ENCODE measurements at places on chromosomes 2 and 18.
A peak's percentile ranks its signal among the peaks of the same experiment; 100 is the strongest.

GRCh38 chr2:239772721-239773120, 252.4 kb downstream of the NDUFA10 start:
- DNase-seq, result no peak

- DNase-seq, result no peak
Measured at GRCh38 chr2:219483451-219484342, 15.0 kb upstream of the GMPPA start.

- no peak for DNase-seq
Measured at GRCh38 chr2:60555066-60555782, 1.8 kb upstream of the BCL11A start.

- no peak for DNase-seq
Measured at GRCh38 chr2:113698892-113699447, 57.5 kb downstream of the SLC35F5 start.

- no peak for DNase-seq
Measured at GRCh38 chr2:157349949-157350515, 24.4 kb upstream of the ERMN start.

GRCh38 chr18:39296293-39296888, 1730.8 kb upstream of the CELF4 start:
- no peak for DNase-seq

GRCh38 chr2:8132879-8133278, 549.0 kb upstream of the ID2 start:
- no peak for DNase-seq

DNA sequence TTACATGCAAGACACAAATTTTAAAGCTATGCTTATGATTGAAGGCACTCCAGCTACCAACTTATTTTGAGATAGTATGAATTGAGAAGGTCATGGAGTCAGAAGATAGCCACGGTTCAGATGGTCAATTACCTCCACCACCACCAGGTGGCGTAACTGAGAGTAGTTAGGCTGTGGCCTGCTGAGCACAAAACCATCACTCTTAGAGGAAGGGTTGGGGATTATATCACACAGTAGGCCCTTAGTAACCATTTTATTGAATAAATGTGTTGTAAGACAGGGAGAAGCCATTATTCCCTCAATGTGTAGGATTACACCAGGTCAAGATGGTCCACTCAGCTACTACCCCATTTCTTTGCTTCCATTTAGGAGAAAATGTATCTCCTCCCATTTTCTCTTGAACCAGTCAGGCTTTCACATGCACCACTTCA, 18.8 kb downstream of the KLHL41 start:
- peak; percentile 73 for DNase-seq

Measured in right atrium auricular region (tissue), 2 donors.